Epithelial cell of esophagus (primary cell): ENCODE measurements at places on chromosomes 7 and 10.

GRCh38 chr10:113283189-113283588, 269.7 kb upstream of the HABP2 start:
- DNase-seq = no peak

DNA sequence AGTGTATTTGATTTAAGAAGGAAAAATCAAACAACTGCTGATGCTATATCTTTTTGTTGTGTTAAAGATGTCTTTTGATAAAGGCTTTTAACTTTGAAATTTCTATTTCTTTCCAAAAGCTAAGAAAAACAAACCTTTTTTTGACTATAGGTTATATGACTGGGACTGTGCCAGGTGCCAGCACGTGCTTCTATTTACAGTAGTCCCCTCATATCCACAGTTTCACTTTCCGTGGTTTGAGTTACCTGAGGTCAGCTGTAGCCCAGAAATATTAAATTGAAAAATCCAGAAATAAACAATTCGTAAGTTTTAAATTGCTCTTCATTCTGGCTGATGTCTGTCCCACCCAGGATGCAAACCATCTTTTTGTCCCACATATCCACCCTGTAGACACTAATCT, 104.3 kb downstream of the BBS9 start:
- no peak for DNase-seq

DNA sequence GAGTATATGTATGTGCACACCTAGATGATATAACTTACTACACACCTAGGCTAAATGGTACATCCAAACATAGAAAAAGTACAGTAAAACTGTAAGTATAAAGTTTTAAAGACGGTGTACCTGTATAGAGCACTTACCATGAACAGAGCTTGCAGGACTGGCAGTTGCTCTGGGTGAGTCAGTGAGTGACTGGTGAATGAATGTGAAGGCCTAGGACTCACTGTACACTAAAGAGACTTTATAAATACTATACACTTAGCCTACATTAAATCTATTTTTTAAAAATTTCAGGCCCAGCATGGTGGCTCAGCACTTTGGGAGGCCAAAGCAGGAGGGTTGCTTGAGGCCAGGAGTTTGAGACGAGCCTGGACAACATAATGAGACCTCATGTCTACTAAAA, 195.3 kb downstream of the FZD1 start:
- peak; percentile 53 for DNase-seq

- no peak for DNase-seq
Observed at GRCh38 chr7:5591278-5591874, 167.7 kb upstream of the TNRC18 start.

DNA sequence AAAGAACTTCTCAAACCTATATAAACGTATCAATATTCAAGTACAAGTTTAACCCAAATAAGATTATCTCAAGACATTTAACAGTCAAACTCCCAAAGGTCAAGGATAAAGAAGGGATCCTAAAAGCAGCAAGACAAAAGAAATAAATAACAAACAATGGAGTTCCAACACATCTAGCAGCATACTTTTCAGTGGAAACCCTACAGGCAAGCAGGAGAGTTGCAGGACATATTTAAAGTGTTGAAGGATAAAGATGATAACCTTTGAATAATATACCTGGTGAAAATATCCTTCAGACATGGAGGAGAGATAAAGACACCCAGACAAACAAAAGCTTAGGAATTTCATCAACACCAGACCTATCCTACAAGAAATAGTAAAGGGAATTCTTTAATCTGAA, 82.8 kb downstream of the TES start:
- DNase-seq = no peak

DNA sequence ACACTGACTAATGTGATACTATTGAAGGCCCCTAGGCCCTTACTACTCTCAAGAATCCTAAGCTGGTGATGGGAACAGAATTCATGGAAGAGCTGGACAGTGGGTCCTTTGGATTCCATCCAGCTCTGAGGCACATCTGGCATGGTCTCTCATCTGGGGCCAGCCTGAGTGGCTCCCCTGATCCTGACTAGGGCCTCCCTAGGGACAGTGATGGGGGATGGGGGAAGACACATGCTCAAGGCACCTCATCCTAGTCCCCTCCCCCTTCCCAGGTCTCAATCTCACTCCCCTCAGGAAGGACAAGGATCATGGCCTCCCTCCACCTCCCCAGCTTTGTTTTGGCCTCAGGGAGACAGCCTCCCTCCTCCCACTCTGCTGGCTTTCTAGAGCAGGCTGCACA, 1.8 kb downstream of the KCNIP2 start:
- no peak for DNase-seq

GRCh38 chr7:664997-665735, 61.3 kb upstream of the DNAAF5 start:
- DNase-seq = no peak

- DNase-seq = peak; percentile 79
Observed at GRCh38 chr10:104293011-104293410, 24.0 kb downstream of the GSTO2 start.

GRCh38 chr10:32077896-32078485, 21.8 kb upstream of the KIF5B start:
- DNase-seq = peak; percentile 76

DNA sequence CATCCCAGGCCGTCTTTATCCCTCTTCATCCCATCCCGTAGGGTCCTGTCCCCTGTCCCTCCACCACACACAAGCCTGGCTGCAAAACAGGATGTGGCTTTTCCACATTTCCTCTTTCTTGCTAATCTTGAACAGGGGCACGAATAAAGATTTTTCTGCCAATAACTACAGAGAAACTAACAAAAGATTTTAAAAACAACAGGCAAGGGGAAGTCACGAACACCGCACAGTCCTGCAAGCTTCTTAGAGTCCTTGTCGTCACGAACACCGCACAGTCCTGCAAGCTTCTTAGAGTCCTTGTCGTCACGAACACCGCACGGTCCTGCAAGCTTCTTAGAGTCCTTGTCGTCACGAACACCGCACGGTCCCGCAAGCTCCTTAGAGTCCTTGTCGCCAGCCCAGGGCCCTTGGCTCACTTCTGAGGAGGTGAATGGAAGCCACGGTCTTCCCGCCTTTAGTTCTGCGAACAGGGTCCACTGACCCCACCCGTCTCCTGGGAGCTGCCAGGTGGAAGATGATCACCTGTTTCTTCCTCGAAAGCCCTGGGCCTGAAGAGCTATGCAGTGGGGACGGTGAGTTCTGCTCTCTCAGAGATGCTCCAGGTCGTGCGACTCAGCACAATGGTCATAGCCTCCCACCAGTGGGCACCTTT, 10.3 kb upstream of the INSIG1 start:
- no peak for DNase-seq

GRCh38 chr7:132419542-132419941, 156.7 kb downstream of the PLXNA4 start:
- no peak for DNase-seq

DNA sequence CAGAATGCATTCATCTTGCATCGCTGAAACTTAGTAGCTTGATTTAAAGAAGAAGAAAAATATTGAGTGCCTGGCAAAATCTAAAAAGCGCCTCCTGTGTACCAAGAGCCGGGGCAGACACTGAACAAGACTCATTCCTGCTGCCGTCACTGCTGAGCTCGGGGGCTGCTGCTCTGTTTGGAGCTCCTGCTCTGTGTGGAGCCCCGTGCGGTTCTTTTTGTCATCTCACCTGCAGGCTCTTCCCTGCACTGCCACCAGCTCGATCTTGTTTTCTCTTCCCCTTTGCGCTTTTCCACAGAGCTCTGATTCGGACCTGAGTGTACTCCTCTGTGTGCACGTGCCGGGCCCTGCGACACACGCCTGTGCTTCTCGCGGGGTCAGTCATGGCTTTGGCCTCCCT, 462.1 kb upstream of the DPP6 start:
- DNase-seq = no peak

GRCh38 chr7:138834583-138834982, 36.6 kb upstream of the ATP6V0A4 start:
- no peak for DNase-seq

GRCh38 chr7:95421000-95421846, 13.6 kb downstream of the PON2 start:
- peak; percentile 16 for DNase-seq
